Hypothalamus (tissue), 51 donors: ENCODE measurements at places on chromosomes 7 and 10.

- no peak for DNase-seq
Observed at GRCh38 chr7:73478549-73478948, 43.5 kb downstream of the BAZ1B start.

GRCh38 chr10:102227050-102227449 lies 951 bp downstream of the ELOVL3 start:
- DNase-seq, result no peak

DNA sequence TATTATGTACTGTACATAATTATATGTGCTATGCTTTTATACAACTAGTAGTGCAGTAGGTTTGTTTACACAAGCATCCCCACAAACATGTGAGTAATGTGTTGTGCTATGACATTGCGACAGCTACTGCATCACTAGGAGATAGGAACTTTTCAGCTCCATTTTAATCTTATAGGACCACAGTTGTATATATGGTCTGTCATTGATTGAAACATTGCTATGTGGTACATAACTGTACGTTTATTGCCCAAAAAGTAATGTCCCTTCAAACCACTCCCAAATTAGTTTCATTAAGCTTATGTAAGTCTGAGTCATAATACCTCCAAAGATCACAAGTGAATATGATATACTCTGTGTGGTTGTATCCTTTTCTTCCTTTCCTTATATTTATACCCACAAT lies 183.2 kb upstream of the POT1 start:
- DNase-seq, result no peak

DNA sequence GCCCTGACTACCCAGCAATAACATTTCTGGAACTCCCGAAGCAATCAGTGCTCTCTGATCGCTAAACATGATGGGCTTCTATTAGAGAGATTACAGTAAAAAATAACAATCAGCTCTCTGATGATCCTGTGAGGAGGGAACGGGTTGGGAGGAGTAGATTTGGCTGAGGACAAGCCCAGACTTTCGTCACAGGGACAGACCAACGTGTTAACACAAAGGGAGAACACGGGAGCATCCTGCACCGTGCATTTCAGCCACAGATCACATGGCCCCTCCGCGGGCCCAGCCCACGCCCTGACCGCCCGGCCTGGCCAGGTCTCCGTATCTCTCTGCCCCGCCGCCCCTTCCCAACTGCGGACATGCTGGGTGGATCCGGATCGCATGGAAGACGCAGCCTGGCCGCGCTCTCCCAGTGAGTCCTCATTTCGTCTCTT lies 95.0 kb upstream of the AGBL3 start:
- DNase-seq, result peak; percentile 68

DNA sequence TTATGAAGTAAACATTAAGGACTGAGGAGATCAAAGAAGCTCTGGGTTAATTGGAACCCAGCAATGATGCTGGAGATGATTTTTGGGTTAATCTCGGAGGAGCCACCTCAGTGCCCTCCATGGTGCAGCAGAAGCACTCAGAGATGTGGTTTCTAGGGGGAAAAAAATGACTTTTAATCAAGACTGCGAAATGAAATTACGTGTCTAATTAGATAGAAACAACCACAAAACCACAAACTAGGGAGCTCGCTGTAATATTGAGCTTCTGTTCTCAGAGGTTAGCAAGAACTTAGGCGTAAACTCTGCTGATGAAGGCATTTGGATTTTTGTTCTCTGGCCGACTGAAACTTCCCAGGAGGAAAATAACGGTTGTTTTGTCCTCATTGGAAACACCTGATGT lies 319.0 kb downstream of the GRID1 start:
- DNase-seq, result no peak

GRCh38 chr7:151683615-151684407 lies 164.1 kb upstream of the RHEB start:
- DNase-seq, result no peak

DNA sequence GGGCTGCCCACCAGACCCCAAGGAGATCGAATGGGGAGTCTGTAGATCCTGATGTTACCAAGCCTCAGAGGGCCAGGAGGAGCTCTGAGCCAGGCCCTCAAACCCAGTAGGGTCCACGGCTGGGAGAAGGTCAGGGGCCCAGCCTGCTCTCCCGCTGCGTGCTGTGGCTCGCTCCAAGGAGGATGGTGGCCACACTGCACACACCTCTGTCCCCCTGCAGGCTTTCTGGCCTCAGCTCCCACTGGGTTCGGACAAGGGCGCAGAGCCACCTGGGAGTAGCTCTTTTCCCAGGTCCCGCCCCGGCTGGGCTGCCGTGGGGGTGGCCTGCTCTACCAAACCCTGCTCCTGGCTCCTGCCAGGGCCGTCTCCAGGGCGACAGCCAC lies 175.8 kb downstream of the ZNF248 start:
- no peak for DNase-seq

- no peak for DNase-seq
Observed at GRCh38 chr10:17453373-17454091, 863 bp downstream of the ST8SIA6 start.

- DNase-seq, result no peak
Observed at GRCh38 chr7:99843808-99844207, 16.0 kb downstream of the CYP3A43 start.

- DNase-seq, result no peak
Observed at GRCh38 chr10:70998086-70998485, 109.7 kb upstream of the PCBD1 start.

- no peak for DNase-seq
Observed at GRCh38 chr7:90892213-90892612, 296.1 kb downstream of the CDK14 start.

DNA sequence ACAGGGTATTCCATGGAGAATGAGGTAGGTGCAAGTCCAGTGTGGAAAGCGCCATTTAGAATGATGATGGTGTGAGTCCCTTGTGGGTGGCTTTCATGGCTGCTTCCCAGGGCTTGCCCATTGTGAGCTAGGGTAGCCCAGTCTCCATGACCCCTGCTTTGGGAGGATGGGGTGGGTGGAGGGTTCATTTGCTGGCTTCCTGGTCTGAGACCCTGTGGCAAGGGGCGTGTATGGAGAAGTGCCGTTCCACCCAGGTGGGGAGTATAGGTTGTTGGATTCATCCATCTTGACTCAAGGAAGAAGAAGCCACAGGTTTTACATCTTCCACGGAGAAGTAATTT lies 27.7 kb downstream of the CCM2 start:
- DNase-seq, result no peak

GRCh38 chr7:110421490-110422241 lies 669.3 kb upstream of the LRRN3 start:
- DNase-seq, result no peak

- DNase-seq, result no peak
Observed at GRCh38 chr10:96516337-96516736, 2.6 kb upstream of the TLL2 start.

GRCh38 chr10:119208553-119208940 lies 1.2 kb downstream of the GRK5 start:
- no peak for DNase-seq

DNA sequence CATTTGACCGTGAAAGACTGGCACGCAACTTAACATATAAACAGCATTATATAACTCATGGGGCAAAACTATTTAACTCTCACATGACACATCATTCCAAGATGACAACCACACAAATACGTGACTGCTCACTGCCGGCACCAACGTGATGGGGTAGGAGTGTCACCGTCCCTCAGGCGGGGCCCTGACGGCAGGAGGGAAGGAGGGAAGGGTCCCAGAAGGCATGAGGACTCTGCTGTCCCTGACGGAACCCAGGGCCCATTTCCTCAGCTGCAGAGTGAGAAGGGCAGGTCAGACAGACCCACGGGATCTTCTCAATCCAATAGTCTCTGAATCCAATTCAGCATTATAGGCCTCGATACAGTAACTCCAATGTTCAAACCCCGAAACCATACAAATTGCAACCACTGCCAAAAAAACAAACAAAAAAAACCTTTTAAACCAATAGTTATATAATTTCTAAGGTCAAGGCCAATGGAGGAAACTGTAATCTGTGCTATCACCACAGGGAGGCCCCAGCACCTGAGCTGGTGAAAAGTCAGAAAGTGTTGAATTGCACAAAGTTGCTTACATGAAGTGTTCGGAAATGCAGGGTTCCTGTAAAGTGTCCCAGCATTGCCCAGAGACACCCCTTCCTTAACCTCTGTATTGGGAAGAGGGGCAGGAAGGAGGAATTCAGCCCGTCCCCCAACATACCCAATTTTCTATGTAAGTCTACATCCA lies 137.4 kb downstream of the TNS3 start:
- no peak for DNase-seq

GRCh38 chr10:2660276-2660675 lies 407.1 kb upstream of the PFKP start:
- no peak for DNase-seq

- DNase-seq, result no peak
Observed at GRCh38 chr10:79273604-79274003, 73.7 kb upstream of the PPIF start.

DNA sequence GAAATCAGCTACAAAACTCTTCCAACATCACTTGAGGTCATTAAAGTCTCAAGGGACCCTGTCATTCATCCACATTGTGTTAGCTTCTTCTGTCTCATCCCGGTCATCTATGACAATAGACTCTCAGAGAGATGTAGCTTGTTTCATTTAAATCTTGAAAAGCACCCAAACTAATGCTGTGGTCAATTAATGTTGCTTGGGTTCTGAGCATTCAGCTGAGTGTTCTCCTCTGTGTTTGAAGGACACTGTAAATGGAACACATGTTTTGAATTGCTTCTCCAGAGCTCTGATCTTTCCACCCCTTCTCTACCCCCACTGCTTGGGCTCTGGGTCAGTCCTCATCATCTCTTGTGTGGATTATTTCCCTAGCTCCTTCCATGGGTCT lies 19.6 kb upstream of the ADD3 start:
- no peak for DNase-seq

GRCh38 chr10:84160663-84161362 lies 12.8 kb upstream of the GPR15LG start:
- no peak for DNase-seq

DNA sequence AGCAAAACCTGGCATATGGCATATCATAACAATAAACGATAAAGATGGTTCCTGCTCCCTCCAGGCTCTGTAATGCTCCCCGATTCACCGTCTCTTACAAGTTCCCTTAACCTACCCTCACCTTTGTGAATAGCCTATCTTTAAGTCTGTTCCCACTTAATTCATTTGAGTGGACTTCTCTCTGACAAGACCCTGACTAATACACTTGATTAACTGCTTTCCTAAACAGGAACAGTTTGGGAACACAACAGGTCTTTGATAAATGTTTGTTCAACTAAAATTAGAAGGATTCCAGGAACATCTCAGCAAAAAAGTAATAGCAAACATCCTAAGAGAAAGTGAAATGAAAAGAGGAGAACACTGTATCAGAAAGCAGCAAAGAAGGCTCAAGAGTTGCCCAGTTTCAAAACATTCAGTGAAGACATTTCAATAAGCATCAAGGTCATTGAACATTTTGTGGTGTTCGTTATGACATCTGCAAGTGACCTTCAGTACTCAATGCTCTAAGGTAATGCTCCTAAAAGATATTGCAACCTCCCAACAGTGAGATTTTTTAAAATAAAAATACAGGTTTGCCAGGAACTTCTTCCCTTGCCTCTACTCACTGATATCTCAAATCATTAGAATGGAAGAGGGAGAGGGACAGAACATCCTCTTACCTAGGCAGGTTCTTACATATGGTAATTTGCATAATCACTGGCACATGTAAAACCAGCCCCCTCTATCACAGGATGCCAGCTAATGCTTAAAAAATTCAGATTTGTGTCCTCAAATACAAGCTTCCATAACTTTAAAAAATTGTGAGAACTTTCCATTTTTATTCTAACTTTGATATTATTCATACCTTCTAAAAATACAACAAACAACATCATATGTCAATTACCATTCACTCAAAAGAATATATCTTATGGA lies 11.4 kb upstream of the ARHGAP12 start:
- no peak for DNase-seq

GRCh38 chr7:99623702-99624447 lies 7.1 kb downstream of the ZSCAN25 start:
- no peak for DNase-seq

DNA sequence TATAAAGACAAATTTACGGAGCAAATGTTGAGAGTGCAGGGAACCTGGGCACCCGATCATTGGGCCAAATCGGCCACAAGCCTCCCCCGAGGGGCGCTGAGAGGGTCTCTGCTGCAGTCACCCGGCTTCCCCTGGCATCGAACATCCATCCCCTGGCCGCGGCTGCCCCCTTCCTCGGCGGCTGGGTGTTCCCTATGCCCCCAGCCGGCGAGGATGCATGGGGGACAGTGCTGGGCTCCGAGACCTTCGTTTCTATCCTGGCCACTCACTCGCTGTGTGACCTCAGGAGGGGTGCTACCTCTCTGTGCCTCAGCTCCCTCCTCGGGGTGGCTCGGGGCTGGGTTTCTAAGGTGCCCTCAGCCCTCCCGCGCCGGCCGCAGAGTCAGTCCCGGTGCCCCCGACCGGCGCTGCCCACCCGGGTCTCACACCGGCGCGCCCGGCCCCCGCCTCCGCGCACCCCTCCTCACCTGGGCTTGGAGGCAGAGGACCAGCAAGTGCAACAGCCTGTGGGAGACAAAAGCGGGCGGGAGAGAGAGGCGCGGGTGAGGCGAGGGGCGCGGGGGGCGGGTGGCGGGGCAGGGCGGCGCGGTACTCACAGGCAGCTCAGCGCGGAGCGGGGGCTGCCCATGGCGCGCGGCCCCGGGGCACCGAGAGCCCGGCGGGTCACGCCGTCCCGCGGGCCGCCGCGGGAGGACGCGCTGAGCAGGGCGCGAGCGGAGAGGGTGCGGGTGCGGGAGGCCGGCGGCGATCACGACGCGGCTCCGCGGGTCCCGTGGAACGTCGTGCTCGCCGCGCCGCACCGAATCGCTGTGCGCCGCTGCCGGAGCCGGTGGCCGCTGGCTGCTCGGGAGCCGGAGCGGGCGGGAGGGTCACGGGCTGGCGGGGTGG lies at the start of gene FGF8:
Gene FGF8 (minus strand): TSS at position 842 of the 888 bp plus-strand sequence. CDS start 214 bp downstream, at position 628.
- no peak for DNase-seq

GRCh38 chr10:80100116-80100515 lies 21.7 kb downstream of the TMEM254 start:
- no peak for DNase-seq

DNA sequence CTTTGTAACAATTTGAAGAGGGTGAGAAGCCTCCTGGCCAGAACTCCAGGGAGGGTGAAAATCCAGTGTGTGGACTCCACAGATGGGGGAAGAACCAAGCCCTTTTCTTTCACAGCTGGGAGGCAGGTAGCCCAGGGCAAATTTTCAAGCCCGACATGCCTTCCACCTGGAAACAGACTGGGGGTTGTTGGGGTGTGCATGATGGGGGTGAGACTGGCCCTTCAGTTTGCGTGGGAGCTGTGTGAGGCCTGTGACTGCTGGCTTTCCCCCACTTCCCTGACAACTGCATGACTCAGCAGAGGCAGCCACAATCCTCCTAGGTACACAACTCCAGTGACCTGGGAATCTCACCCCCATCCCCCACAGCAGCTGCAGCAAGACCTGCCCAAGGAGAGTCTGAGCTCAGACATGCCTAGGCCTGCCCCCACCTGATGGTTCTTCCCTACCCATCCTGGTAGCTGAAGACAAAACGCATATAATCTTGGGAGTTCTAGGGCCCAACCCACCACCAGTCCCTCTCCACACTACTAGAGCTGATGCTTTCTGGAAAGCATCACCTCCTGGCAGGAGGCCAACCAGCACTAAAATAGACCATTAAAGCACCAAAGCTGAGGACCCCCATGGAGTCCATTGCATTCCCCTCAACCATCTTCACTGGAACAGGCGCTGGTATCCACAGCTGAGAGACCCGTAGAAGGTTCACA lies 445.4 kb downstream of the TFEC start:
- DNase-seq, result no peak
